ENCODE measurements at places on chromosomes 6 and 20. TPM values are rescaled to one million over a fixed set of nuclear protein-coding genes. Genes with fewer than 3 reads are reported as not detected.
A peak's percentile ranks its signal among the peaks of the same experiment; 100 is the strongest.

DNA sequence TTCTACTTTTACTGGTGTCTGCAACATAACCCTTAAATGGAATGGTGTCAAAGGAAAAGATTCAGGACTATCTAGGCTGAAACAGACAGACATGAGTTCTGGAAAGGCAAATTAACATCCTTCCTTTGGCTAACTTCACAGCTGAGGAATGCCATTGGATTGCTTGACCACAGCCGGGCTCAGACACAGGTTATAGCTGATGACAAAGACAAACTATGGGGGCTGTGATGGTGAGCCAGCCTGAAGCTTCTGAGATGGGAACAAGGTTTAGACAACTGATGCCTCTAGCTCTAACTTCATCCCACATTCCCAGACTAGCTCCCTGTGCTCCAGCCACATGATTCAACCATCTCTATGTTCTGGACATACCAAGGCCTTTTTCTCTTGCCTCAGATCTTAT, 15.3 kb downstream of the POLR1C start:
- DNase-seq: no peak

DNA sequence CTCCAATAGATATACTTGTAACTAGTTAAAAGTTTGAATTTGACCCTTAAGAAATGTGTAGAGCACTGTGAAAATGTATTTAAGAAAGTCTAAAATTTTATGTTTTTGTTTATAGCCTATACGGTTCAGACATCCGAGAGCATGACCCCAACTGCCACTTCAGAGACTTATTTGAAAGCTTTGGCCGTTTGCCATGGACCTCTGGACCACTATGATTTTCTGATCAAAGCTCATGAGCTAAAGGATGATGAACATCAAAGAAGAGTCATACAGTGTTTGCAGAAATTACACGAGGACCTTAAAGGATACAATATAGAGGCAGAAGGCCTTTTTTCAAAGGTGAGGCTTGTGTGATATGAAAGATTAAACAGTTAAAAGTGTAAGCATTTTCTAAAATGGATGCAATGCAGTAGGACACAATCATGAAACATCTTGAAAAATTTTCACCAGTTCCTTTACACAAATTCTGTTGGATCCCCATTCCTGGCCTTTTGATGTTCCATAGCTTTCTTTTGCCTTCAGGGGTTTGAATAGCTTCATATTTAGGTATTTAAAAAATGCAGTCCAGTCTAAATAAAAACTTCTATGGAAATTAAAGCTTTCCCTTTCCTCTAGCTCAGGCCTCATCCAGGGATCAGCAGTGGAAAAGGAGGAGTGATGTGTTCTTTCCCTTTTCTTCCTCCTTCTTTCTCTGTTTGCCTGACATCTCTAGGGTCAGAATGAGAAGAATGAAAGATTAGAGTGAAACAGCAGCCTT, 29.0 kb downstream of the AFG1L start:
- DNase-seq: no peak

GRCh38 chr6:120545353-120545752, 788.9 kb downstream of the TBC1D32 start:
- DNase-seq: no peak

GRCh38 chr6:4381381-4381780, 246.0 kb upstream of the ECI2 start:
- peak; percentile 55 for DNase-seq

GRCh38 chr6:140438346-140438735, 1063.9 kb upstream of the CITED2 start:
- DNase-seq: no peak

DNA sequence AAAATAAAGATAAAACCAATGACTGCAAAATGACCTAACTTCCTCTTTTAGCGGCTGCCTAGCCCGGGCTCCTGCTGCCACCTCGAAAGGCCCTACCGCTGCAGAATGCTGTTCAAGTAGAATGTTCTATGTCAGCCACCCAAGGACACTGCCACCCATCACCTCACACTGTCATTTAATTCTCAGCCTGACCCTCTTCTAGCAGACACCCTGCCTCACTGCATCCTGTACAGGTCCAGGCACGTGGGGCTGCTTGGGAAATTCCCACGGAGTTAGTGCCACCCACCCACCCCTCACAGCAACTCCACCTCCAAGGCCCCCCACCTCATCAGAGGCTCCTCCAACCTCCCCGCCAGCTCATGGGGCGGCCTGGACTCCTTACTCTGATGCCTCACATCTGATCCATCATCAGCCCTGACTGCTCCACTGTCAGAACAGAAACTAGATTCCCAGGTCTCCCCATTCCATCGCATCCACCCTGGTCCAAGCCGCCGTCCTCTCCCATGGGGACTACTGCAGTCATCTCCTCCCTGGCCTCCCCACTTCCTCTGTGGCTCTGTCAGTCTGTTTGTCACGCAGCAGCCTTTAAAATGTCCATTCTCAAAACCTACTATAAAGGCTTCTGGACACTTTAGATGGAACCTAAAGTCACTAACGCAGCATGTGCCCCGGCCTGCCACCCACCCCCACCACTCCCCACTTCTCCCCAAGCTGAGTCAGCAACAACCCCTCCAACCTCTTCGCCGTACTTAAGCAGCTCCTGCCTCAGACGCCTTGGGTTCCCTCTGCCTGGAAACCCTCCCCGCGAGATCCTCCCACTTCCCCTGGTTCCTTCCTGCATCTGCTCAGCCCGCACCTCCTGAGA, 17.0 kb downstream of the NFATC2 start:
- DNase-seq: no peak

DNA sequence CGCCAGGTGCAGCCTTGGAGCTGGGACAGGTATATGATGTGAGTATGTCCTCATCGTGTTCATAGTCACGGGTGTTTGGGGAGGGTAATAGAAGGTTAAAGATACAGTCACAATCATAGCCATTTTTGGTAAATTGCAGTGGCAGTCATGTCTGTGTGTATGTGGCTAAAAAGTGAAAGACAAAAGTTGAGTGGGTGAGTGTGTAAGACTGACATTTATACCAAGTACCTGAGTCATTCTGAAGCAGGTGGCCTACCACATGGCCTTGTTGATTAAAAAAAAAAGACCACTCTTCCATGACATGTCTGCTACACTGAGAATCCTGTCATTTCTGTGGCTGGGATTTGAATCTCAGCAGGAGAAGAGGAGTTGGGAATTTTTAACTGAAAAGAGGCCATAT, 181.9 kb downstream of the SCP2D1 start:
- DNase-seq: no peak

DNA sequence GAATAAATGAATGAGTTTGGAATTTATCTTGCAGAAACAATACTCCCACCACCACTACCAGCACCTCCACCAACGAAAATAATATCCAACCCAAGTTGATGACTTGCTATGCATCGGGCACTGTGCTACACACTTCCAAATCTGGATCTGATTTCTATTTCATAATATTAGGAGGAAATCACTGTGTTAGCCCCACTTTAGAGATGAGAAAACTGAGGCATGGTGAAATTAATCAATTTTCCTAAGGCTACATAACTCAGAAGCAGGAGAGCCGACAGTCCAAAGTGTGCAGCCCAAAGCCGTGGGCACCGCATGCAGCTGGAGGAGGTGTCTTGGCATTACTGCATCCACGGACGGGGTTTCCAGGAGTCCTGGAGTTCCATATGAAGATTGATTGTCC, 17.6 kb downstream of the TCF15 start:
- DNase-seq: no peak

GRCh38 chr6:104595311-104595820, 264.4 kb downstream of the HACE1 start:
- no peak for DNase-seq

DNA sequence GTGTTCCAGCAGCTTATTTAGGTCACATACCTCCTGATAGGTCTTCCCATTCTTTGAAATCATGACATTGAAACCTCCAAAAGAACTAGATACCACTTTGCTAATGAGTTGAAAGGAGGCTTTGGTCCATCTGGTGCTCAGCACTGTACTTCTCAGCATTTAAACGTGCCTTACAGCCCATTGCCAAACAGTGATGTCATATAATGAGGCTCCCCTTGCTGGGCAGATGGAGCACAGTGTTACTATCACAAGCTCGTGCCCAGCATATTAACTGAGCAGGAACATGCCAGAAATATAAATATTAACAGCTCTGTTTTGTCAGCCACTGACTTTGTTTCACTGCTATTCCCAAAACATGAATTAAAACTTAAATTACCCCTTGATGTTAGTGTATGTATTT, 25.5 kb upstream of the MAPK13 start:
- DNase-seq: peak; percentile 31

GRCh38 chr6:161319231-161319630, 45.4 kb upstream of the AGPAT4 start:
- DNase-seq: no peak

DNA sequence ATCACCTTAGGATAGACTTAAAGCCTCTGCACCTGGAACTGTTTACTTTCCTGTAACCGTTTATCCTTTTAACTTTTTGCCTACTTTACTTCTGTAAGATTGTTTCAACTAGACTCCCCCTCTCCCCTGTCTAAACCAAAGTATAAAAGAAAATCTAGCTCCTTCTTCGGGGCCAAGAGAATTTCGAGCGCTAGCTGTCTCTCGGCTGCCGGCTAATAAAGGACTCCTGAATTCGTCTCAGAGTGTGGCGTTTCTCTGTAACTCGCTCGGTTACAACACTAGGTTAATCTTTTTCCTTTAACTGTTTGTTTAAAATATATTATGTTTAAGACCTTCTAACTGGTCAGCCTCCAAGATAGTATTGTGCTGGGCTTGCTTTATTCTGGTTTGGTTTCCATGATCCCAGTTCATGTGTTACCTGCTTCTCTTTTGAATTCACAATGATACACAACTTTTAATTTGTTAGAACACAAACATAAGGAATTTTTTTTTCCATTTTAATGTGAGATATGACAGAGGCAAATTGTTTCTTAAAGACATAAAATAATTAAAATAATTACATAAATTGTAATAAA, 8.7 kb upstream of the NQO2 start:
- no peak for DNase-seq

GRCh38 chr6:139490482-139490881, 116.0 kb upstream of the CITED2 start:
- peak; percentile 46 for DNase-seq

DNA sequence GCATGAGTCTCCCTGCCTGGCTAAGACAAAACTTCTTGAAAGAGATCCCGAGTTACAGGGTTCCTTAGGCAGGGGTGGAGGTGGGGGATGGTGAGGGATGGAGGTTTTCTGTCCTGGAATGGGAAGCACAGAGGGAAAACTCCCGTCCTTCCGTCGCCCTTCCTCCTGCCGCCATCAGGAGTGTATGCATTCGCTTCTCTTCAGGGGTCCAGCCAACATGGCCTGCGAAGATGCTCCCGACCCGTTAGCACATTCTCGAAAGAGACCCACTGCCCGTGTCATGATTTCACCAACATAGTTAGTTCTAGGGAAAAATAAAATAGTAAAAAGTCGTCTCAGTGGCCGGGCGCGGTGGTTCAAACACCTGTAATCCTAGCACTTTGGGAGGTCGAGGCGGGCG, 37.1 kb downstream of the KIF25 start:
- no peak for DNase-seq

DNA sequence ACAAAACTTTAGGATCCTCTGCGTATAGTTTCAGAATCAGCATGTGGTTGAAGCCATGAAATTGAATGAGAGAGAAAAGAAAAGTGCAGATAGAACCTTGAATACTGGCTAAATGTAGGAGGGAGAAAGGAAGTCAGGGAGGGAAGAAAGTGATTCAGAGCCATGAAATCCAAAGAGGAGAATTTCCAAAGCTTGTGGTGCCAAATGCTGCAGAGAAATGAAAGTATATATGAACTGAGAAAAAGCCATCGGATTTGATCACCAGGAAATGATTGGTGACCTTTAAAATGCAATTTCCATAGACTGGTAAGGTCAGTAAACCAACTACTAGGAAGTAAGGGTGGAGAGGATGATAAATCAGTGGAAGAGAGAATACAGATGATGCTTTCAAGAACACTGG, 142.3 kb downstream of the TFAP2A start:
- no peak for DNase-seq

The ITPR3 gene
- total RNA-seq: 15.1 TPM

The ADA gene
- 6.4 TPM for total RNA-seq

The NOX3 gene
- not detected for total RNA-seq

The ZNF391 gene
- 0.32 TPM for total RNA-seq

Measured in fibroblast of villous mesenchyme (primary cell).